CD4-positive, alpha-beta T cell treated with Interleukin-15 for 4 hours (primary cell): ENCODE measurements at places on chromosomes 1 and 21.

DNA sequence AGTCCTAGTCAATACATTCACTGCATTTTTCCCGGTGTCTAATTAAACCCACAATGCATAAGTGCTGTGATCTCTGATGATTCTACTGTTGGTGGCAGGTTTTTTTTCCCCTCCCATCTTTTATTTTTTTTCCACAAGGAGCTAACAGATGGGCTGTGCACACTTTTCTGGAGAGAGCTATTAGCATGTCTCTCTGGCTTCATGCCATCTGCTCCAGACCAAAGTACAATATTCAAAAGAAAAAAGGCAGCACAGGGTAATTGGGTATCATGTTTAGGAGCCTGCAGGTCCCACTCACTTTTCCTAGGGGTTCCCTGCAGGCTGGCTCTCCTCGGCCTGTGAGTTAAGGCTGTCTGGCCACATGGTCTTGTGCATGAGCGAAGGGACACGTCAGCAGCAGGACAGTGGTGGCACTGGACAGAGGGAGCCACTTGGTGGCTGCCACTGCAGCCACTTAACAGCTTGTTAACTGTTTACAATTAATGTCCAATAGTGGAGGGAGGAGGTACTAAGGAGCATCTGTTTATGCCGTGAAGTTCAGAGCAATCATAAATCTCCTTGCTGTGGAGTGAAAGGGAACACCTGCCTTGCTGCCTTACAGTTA, 53.5 kb upstream of the C8B start:
- DNase-seq: no peak

DNA sequence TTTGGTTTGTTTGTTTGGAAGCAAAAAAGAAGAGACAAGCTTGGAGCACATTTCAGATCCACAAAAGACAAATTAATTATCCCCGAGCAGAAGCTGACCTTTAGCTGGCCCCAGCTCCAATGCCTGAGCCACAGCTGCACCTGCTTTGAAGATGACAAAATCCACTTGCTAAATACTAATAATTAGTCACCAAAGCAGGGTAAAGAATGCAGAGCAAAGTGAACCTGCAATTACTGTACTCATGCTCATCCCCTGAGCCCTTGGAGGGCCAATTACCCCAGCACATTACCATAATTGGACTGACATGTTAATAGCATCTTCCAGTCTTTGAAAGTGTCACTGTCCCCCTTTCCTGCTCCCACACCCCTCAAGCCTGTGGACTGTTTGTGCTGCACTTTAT, 38.2 kb upstream of the KCND3 start:
- no peak for DNase-seq

GRCh38 chr1:207328908-207329440, 7.5 kb downstream of the CD55 start:
- no peak for DNase-seq

DNA sequence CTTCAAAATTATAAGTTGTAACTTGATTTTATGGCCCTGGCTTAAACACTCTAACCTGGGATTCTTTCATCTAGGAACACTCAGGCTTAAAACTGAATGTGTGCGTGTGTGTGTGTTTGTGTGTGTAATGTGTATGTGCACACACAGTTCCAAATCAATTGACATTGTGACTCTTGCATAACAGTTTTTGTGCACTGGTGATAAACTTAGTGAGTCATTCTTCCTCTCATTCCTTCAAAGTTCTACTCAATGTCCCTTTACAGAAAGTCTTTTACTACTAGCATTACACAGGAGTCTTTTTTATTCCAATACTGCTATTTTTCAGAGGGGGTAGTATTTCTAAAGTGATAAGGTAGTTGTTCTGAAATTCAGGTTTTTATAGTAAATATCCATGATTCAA, 943.6 kb downstream of the KCNT2 start:
- DNase-seq: no peak

GRCh38 chr1:160827418-160827817, 31.4 kb downstream of the LY9 start:
- DNase-seq: no peak

DNA sequence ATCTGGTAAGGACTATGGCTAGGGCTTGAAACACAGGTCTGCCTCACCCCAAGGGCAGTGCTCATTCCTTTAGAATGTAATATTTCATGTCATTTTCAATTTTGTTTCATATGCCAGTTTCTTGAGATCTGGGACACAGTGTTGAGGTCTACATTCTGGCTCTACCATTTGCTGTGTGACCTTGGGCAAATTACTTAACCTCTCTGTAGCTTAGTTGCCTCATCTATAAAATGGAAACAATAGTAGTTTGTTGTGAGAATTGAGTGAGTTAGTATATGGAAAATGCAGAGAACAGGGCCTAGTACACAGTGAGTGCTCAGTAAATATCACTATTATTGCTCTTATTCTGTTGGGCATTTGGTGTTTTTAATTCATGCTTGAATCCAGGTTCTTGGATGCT, 84.4 kb downstream of the WDR3 start:
- no peak for DNase-seq

- DNase-seq: no peak
These were observed 63.3 kb downstream of the PBX1 start for GRCh38 chr1:164622068-164622845.

DNA sequence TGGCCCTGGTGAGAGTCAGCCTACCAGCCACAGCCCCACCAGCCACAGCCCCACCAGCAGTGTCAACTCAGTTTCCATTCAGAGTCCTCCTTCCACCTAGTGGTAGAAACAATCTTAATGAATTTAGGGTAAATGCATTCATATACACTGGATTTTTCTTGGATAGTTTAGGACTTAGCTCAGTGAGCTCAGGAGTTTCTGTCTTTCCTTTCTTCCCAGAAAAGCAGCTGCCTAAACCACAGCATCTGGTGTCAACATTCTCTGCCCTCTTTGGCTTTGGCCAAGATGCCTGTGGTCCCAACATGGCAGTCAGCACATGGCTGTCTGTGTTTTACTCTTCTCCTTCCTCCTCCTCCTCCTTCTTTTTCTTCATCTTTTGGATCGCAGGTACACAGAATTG, 94.0 kb downstream of the CLIC6 start:
- no peak for DNase-seq

- no peak for DNase-seq
These were observed 59.7 kb upstream of the RAVER2 start for GRCh38 chr1:64685217-64685616.

GRCh38 chr1:61111084-61112004, 29.0 kb downstream of the NFIA start:
- DNase-seq: no peak

GRCh38 chr1:111570781-111571181, 48.8 kb upstream of the RAP1A start:
- peak; percentile 42 for DNase-seq

DNA sequence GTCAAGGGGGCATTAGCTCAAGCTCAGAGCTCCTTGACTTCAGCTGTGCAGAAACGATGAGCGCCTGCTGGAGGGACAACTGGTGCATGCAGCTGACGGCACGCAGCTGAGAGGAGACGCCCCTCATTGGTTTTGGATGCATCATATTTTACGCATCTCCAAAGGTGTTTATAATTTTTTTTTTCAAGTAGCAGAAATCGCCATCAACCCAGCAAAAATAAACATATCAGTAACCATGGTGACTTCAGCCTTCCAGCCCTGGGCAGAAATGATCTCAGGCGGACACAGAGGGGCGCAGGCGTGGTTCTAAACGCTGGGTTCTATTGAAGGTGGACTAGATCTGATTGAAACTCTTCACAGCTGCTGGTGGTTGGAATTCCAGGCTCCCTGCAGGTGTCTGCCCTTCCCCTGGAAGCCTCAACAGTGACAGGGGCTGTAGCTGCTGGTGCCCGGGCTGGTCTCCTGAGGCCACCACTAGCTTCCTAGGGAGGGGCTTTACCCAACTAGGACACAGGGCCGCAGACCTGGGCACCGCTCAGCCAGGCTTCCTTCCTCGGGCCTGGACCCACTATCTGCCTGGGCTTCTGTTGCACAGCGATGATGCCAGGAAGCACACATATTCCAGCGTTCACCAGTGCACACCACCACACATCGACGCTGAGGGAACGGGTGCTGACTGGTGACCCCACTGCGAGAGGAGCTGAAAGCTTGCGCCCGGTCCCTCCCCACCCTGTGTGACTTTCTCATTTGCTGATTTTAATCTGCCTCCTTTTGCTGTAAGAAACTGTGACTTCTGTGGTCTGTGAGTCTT, 63.7 kb upstream of the ABCG1 start:
- DNase-seq: no peak

DNA sequence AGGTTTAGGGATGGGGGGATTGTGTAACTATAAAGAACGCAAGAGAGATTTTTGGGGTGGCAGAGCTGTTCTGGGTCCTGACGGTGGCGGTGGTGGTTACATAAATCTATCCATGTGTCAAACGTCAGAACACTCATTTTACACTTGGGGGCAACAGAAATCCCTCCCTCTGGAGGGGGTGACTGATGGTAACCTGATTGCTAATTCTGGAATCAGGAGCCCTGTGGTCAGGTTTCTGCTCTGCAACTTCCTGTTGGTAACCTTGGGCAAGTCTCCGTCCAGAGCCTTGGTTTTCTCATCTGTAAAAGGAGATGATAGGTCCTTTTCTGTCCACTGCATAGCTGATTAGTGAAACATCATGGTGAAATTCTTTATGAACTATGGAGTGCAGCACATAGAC, 40.9 kb downstream of the ALPL start:
- DNase-seq: no peak

DNA sequence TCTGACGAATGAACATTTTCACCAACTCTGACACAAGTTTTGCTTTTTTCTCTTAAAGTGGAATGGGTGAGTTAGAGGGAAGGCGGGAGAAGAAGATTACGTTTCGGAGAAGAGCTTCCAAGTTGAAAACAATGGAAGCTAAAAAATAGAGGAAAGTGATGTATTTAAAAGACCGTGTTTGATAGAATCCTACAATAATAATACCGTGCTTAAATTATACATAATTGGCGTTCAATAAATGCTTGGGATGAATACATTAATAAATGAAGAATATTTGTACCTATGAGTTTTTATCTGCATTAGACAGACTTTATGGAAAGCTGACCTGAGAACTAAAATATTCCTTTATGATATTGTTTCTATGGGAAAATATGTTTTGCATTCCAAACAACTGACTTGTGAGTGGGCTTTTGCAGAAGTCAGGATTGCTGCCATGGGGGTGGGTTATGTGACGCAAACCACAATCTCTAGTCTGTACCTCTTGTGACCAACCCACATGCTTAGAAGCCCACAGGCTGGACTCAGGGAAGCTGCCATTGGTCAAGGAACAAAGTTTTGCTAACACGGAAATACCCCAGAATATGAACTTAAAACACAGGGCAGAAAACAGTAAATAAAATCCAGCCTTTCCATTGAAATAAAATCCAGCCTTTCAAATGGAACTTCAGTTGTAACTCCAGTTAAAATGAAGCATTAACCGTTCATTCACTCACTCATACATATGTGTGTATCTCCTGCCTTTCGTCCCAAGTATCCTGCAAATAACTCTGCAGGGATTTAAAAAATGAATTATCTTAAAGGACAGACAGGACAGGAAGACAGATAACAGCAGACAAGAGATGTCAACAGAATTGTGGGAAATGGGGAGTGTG, 21.3 kb upstream of the ATF3 start:
- DNase-seq: no peak

GRCh38 chr1:15016001-15016400, 137.5 kb upstream of the TMEM51 start:
- DNase-seq: no peak

DNA sequence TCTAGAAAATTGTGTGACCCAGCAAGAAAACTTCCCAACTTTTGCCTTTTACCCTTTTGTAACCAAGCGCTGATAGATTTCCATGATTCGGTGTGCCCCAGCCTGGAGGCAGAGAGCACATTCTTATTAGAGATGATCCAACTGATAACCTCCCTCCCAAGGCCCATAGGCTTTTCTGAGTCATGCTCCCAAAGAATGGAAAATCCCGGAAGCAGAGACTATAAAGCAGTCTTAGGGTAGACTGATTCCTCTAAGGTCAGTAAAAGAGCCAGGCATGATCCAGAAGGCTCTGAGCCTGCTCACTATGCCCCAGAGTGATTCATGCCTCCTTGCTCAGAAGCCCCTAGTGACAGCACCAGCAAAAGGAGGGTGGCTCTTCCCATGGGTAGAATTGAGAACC, 4.3 kb downstream of the CAMK1G start:
- no peak for DNase-seq
